Fibroblast of mammary gland (primary cell): ENCODE measurements at places on chromosomes 3 and 15.

GRCh38 chr3:53238051-53238850 lies 17.6 kb downstream of the TKT start:
- peak; percentile 95 for DNase-seq

DNA sequence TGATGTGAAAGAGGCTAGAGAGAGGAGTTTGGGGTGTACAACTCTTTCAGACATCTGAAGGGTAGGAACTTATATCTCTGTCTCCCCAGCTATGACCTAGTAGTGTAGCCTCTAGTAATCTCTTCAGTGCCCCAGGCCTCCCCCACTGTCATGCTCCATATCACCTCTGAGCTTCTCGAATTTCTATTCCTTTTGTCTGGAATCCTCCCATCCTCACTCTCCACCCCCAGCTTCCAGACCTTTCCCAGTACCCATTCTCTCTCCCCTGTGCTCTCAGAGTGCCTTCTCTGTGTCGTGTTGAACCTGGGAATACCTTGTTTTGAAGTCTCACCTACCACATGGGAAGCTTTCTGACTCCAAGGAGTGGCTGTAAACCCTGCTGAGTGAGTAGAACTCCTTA lies 3.6 kb upstream of the RBPMS2 start:
- no peak for DNase-seq

DNA sequence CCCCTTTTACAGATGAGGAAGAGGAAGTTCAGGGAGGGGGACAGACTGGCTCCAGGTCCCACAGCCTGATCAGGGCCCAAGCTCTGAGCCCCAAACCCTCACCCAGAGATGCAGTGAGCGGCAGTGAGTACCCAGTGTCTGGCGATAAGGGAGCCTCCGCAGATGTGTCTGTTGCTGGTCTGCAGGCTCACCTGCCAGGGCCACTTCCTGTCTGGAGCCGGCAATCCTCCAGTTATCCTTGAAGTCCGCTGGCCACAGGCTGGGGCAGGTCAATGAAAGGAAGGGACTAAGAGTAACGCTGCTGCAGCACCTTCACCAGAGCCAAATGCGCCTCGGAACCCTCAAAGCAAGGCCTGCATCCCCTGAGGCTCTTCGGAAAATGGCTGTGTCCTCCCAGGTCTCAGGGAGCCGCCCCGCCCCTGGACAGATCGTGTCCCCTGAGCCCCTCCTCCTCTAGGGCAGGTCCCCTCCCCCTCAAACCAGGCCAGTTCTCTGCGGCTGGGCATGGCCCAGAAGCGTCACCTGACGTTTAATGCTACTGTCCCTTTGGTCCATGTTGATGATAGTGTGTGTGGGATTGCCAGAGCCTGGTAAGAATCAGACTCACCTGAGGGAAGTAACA lies 51.5 kb downstream of the MYL3 start:
- no peak for DNase-seq

- peak; percentile 50 for DNase-seq
These were observed 204.7 kb upstream of the CTNNB1 start for GRCh38 chr3:40994611-40995010.

DNA sequence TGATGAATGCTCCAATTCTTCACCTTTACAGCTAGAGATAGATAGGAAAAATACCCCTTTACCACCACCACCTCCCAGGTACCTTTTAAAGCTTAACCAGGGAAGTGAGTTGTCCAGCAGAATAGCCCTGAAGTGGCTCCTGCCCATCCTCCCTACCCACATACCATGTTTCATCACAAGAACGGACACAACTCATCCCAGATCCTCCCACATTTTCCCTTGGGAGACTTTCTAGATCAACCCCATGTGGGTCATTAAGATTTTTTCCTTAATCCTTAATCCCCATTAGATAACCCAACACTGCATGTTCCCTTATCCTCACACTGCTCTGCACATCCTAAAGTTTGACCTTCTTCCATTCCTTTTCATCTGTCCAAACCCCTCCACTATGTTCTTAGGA lies 69.3 kb downstream of the CHST2 start:
- DNase-seq: peak; percentile 68

DNA sequence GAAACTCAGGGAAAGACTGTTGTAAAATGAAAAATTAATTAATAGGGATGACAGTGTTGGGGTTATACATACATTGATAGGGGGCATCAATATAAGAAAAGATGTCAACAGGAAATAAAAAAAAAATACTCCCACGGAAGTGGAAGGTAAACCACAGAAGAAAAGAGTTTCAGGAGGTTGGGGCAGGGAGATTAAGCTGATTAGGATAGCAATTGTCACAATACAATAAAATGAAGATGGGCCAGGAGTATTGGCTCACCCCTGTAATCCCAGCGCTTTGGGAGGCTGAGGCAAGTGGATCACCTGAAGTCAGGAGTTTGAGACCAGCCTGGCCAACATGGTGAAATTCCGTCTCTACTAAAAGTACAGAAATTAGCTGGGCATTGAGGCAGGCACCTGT lies 536.1 kb downstream of the AGBL1 start:
- DNase-seq: no peak

DNA sequence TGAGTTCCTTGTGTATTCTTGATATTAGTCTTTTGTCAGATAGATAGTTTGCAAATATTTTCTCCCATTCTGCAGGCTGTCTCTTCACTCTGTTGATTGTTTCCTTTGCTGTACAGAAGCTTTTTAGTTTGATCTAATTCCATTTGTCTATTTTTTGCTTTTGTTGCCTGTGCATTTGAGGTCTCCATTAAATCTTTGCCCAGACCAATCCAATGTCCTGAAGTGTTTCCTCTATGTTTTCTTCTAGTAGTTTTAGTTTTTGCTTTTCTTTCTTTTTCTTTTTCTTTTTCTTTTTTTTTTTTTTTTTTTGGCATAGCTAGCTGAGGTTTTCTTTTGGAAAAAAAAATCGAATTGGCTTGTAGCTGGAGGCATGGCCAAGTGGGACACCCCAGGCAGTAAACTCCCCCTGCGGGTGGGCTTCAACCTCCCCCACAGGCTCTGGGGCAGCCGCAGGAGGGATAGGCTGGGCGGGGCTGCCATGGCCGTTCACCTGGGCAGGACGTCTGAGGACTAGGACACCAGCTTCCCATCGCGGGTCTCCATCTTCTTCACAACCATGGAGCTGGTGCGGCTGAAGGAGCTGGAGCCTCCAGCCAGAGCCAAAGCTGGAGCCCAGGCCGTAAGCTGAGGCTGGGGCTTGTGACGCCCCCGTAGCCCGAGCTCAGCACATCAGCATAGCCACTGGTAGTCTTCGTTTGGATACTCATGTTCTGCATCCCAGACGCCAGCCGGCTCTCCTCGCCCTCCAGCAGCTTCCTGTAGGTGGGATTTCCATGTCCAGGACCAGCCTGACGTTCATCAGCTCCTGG lies 16.2 kb upstream of the PSTPIP1 start:
- no peak for DNase-seq

DNA sequence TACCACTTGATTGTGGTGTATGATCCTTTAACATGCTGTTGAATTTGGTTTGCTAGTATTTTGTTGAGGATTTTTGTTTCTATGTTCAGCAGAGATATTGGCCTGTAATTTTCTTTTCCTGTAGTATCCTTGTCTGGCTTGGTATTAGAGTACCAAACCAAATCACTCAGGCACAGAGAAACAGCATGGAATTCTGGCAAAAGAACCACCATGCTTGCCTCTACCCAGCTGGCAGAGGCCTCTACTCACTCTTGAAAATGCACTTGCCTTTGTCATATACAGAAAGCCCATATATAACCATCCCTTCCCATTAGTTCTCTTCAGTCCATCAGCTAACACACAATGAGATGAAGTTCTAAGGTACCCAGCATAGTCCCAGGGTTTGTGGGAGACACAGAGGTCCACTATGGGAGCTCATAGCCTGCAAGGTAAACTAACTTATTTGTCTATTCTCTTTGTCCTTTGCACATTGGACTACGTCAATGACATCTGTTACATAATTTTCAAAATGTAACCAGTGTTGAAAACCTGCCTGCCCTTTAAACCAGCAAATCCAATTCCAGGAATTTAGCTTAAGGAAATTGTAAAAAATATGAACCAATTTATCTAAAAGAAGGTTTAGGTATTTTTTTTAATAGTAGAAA lies 82.1 kb upstream of the POMGNT2 start:
- DNase-seq: no peak

- no peak for DNase-seq
These were observed 131.1 kb upstream of the ABHD17C start for GRCh38 chr15:80564056-80564455.

- no peak for DNase-seq
These were observed 893.5 kb downstream of the TUSC7 start for GRCh38 chr3:117603097-117603496.

- DNase-seq: no peak
These were observed 80.0 kb downstream of the COL6A5 start for GRCh38 chr3:130425484-130425883.

DNA sequence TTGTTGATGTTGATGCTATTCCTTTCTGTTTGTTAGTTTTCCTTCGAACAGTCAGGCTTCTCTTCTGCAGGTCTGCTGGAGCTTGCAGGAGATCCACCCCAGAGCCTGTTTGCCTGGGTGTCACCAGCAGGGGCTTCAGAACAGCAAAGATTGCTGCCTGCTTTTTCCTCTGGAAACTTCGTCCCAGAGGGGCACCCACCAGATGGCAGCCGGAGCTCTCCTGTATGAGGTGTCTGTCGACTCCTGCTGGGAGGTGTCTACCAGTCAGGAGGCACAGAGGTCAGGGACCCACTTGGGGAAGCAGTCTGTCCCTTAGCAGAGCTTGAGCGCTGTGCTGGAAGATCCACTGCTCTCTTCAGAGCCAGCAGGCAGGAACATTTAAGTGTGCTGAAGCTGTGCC lies 303.2 kb downstream of the ZIC1 start:
- DNase-seq: no peak

- no peak for DNase-seq
These were observed 386.4 kb downstream of the ZBTB20 start for GRCh38 chr3:114760679-114761078.

DNA sequence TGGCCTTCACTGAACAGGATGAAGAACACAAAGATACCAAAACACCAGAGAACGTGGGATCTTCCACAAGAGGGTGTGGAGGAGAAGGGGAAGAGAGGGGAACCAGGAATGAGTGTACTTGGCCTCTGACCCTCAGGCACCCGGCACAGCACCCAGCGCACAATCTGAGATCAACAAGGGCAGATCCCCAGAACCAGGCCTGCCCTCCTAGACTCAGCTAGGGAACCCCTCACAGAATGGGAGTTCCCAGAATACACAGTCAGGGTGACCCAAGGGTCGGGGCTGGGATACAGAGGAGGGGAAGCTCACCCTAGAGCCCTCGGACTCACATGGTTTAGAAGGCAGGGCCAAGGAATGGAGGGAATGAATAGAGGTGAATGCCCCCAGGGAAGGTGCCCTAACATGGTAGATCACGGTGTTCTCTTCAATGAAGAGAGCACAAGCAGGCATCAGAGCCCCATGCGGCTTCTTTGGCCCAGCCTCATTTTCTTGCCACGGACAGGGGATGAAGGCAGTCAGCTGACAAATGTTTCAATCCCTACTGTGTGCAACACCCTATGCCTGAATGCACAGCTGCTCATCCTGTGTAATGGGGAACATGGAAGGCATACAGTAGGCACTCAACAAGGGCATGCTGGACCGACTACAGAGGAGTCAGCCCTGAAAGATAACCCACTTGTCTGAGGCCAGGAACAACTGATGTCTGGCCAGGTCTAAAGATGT lies 13.1 kb downstream of the BMF start:
- no peak for DNase-seq

DNA sequence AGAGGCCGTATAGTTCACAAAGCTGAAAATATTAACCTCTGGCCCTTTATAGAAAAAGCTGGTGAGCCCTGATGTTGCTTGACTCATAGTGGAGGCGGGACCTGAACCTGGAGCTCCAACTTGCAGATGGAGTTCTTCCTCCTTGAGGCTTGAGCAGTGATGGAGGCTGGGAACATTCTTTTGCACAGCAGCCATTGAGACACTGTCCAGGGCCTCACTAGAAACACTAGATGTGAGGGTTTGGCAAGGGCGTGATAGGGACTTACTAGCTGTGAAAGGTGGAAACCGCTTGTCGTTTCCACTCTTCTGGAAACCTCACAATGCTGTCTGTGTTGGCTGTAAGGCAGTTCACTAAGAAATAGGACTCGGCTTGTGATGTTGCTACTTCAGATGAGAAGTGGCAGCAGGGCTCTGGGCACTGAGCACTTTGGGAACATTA lies 12.5 kb downstream of the SMAD6 start:
- DNase-seq: peak; percentile 59

GRCh38 chr15:39238443-39238842 lies 342.4 kb upstream of the THBS1 start:
- DNase-seq: no peak

GRCh38 chr15:46856839-46857502 lies 860.3 kb upstream of the SEMA6D start:
- no peak for DNase-seq

- no peak for DNase-seq
These were observed 22.8 kb upstream of the GOLGA8A start for GRCh38 chr15:34460451-34460850.

DNA sequence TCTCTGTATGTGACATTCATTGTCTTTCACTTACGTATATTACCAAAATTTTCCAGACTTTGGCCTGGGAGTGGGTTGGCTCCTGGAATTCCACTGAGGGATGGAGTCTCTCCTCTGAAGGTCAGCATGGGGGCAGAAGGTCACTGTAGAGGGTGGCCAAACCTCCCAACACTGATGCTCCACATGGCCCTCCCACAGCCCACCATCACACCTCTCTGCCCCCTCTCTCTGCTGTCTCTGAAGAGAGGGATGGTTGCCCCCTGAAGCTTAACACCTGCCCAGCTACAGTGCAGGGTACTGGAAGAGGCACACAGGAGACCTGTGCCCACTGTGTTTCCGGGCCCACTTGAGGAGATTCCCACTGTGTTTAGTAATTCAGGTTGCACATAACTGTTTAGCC lies 52.2 kb downstream of the CMTM6 start:
- DNase-seq: no peak

GRCh38 chr3:120820748-120821147 lies 78.2 kb downstream of the GTF2E1 start:
- no peak for DNase-seq

GRCh38 chr3:154273381-154273780 lies 50.9 kb downstream of the DHX36 start:
- DNase-seq: no peak

GRCh38 chr3:190338717-190339116 lies 16.5 kb upstream of the CLDN1 start:
- peak; percentile 41 for DNase-seq

DNA sequence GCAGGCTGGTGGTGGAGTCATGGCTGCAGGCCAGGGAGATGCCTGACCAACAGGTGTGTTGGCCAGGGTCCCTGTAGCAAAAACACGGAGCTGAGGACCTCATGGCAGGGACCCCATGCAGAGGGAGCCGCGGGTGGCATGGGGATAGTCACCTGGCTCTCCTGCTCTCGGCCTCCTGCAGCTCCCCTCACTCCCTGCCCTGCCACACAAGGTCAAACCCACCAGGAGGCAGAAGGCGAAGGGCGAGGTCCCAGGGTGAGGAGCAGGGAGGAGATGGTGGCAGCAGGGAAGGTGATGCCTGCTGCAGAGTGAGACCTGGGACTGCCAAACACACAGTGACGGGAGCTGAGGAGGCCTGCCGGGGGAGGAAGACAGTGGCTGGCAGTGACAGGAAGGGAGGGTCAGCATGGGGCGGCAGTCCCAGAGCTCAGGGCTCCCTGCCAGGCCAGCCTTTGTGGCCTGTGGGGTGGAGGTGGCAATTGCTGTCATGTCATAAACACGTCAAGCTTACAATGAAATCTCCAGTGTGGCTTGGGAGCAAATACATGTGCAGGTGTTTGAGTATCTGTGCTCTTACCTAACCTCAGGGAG lies 144.3 kb downstream of the TJP1 start:
- DNase-seq: no peak

- no peak for DNase-seq
These were observed 6.4 kb downstream of the CFAP92 start for GRCh38 chr3:128987302-128988100.
